ENCODE measurements at places on chromosomes 12 and 14. TPM values are rescaled to one million over a fixed set of nuclear protein-coding genes. Genes with fewer than 3 reads are reported as not detected.

Gene ARHGAP5
- 31.0 TPM for total RNA-seq

Gene HOXC5
- 0.41 TPM for total RNA-seq

Gene PLEKHA5
- 15.8 TPM for total RNA-seq

Gene CCDC60
- total RNA-seq, result not detected

All from HT-29 (cell line).